ENCODE measurements at places on chromosomes 3 and 15.

- no peak for DNase-seq
Measured at GRCh38 chr3:77414881-77415280, 375.0 kb downstream of the ROBO2 start.

DNA sequence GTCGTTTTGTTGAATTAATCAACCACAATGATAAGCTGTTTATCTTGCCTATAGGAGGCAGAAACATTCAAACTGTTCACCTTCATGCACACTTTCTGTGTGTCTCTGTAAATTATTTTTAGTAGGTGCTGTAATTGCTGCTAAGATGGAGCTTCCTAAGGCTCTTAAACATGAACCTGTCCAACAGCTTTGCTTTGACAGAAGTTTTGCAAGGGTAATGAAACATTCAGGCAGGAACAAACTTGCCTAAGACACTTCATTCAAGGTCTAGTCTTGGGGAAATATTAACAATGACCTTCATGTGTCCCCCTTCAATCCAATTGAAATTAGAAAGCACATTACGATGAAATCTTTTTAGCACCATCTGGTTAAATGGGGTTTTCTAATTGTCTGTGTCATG is 156.1 kb downstream of the DIPK2A start:
- no peak for DNase-seq

- no peak for DNase-seq
Measured at GRCh38 chr3:13044496-13045240, 28.6 kb downstream of the IQSEC1 start.

GRCh38 chr15:60223176-60223575 is 174.6 kb downstream of the ANXA2 start:
- no peak for DNase-seq

- DNase-seq = peak; percentile 5
Measured at GRCh38 chr15:56042982-56043980, 49.9 kb upstream of the NEDD4 start.

DNA sequence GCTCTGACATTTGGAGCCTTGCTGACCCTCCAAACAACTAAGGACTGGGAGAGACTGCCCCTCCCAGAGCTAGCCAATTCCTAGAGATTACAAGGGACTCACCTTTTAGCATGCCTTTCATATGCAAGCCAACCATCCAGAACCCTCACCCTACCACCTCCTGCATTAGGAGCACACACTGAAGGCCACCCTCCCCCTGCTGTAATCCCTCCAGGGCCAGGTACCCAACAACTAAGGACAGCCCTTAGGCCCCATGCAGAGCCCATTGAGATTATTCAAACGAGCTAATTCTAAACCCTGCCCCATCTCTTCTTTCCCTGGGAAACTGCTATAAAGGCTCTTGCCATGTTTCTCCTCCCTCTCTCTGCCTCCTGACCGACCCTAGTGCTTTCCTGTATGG is 352.6 kb downstream of the ERC2 start:
- no peak for DNase-seq

GRCh38 chr15:74340150-74340549 is 27.3 kb downstream of the CYP11A1 start:
- no peak for DNase-seq

- no peak for DNase-seq
Measured at GRCh38 chr3:87128006-87128405, 99.1 kb upstream of the CHMP2B start.

- no peak for DNase-seq
Measured at GRCh38 chr3:128549283-128550112, 56.5 kb upstream of the GATA2 start.

GRCh38 chr3:170467007-170467406 is 48.3 kb downstream of the CLDN11 start:
- DNase-seq = no peak

DNA sequence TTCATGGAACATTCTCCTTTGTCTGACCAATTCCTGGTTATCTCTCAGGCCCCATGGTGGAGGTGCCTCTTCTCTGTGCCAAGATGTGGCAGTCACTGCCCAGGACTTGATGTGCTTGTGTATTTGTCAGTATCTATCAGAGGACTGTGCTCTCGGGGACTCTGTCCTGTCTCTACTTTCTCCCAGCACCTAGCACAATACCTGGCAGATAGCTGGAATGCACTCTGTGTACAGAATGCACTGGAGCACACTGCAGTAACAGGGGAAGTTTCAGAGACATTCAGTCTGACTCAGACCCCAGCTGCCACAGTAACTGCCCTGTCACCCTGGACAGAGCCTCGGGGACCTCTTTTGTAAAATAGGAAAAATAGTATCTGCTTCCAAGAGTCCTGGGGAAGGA is 34.6 kb upstream of the SV2B start:
- DNase-seq = no peak

- no peak for DNase-seq
Measured at GRCh38 chr3:38348903-38349302, 2.3 kb downstream of the XYLB start.

GRCh38 chr15:45265506-45265905 is 13.5 kb downstream of the SLC28A2 start:
- no peak for DNase-seq

GRCh38 chr3:186340204-186340603 is 21.8 kb downstream of the DGKG start:
- no peak for DNase-seq

GRCh38 chr3:13022348-13023234 is 50.6 kb downstream of the IQSEC1 start:
- DNase-seq = no peak

DNA sequence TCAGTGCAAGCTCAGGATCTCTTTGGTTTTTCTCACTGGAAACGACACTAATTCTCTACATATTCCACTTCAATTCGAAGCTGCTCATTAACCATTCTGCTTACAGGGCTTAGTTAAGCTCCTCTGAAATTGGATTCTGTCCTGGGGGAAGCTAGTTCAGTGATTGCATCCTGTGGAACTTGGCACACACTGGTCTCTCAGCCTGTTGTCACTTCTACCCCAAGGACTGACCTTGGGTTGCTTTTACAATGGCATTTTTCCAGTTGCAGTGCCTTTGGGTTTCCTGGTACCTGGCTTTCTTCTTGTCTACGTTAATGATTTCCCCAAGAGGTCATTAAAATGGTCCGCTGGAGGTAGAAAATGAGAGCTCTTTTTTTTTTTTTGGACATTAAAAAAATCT is 33.3 kb upstream of the GABRB3 start:
- no peak for DNase-seq

DNA sequence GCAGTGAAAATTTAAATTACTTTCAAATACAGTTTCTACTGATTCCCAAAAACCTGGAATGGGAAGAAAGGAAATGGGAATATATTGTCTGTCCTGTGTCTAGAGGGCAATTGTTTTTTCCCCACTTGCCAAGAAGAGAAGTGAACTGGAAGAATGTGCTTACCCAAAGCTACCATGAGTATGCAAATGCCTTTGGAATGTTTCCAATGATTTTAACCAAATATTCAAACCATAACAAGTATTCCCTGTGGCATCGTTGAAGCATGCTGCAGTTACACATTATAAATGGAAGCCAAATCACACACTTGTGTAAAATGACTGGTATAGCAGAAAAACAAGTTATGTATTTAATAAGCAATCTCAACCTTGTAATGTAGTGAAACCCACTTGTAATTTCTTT is 368.2 kb downstream of the GBE1 start:
- no peak for DNase-seq

DNA sequence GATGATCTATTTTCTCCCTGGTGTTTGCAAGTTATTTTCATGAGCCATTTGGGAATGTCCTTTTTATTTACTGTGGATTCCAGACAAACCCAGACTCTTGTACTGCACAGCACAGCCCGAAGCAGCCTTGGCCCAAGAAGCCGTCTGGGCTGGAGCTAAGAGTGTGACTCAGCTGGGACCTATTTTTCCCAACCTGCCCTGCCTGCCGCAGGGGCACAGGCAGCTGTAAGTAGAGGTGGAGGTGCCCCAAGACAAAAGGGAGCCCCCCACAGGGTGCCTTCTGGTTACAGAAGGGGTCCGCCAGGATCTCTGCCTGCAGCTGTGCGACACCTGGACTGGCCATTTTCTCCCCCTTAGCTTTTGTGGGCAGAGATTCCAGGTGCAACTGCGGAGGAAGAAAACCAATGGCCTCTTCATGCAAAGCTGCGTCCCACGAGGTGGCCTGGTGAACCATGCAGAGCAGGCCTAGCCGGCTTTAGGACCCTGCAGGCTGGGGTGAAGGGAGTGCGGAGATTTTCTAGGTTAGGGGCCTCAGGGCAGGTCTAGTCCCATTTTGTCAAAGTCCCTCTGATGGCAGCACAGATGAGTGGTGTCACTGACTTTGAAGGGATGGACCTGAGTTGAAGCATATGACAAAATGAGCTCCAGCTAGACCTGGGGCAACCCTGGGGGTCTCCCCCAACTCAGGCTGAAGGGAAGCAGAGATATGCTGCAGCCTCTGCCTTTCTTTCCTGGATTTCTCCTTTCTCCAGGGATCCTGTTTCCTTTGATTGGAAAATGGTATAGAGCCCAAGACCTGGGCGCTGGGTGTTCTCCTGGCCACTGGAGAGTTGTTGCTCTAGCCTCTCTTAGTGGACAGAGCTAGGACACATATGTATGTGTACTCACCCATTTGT is 131.2 kb downstream of the KLF13 start:
- no peak for DNase-seq

GRCh38 chr3:171876680-171877147 is 33.6 kb downstream of the TMEM212 start:
- no peak for DNase-seq

GRCh38 chr3:14423963-14424362 is 21.6 kb downstream of the SLC6A6 start:
- DNase-seq = no peak

DNA sequence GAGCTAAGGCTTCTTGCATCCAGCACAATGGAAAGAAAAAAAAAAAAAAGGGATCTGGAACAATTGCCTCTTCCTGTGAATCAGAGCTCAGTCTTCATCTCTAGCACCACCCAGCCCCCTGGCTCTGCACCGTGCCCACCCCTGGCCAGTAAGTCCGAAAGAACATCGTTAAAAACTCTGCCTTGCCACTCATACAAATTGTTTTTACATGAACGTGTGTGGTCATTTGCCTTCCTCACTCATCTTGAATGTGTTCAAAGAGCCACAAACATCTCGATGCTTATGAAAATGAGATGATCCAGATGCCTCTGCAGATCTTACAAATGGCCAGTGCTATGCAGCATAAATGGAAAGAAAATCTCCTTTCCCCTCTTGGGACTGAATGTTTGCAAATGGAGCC is 400.0 kb upstream of the PPP2R3A start:
- no peak for DNase-seq

GRCh38 chr3:107986505-107986904 is 104.3 kb downstream of the CD47 start:
- DNase-seq = no peak

GRCh38 chr15:99228120-99228770 is 21.1 kb downstream of the TTC23 start:
- DNase-seq = no peak

- DNase-seq = no peak
Measured at GRCh38 chr3:161630794-161631193, 134.2 kb downstream of the OTOL1 start.

GRCh38 chr3:182802413-182803390 is 9.4 kb downstream of the ATP11B start:
- no peak for DNase-seq

DNA sequence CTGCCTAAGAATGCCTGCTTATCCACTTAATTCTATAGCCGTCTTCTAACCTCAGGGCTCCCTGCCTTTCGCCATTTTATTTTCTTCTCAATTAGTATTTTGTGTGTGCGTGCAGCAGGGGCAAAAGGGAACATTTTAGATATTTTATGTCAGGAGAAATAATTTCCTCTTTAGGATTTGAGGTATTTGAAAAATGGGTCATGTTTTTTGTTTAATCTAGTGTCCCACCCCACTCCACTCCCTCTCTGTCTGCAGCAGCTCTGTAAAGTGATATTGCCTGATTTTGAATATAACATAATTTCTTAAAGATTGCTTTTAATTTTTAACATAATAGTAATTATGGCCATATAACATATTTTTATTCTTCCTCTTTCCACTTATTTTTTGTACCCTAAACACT is 593.2 kb upstream of the DPPA4 start:
- DNase-seq = no peak

GRCh38 chr3:142907996-142908395 is 19.1 kb upstream of the PCOLCE2 start:
- DNase-seq = no peak

GRCh38 chr3:141858312-141858711 is 18.1 kb upstream of the ATP1B3 start:
- no peak for DNase-seq

GRCh38 chr3:102514241-102514640 is 79.4 kb downstream of the ZPLD1 start:
- DNase-seq = no peak

GRCh38 chr15:59443341-59444072 is 5.5 kb downstream of the FAM81A start:
- no peak for DNase-seq

DNA sequence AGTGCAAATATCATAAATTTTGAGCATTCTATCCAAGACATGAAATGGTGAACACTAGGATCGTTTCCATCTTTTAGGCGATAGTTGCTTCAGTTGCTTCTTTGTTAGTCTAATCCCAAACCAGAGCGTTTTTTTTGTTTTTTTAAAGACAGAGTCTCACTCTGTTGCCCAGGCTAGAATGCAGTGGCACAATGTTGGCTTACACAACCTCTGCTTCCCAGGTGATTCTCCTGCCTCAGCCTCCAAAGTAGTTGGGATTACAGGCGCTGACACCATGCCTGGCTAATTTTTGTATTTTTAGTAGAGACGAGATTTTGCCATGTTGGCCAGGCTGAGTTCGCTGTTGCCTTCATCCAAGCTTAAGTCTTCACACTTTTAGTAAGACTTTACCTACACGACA is 265.3 kb downstream of the SHQ1 start:
- DNase-seq = no peak

- DNase-seq = no peak
Measured at GRCh38 chr15:90617171-90617570, 87.4 kb downstream of the CRTC3 start.

GRCh38 chr3:171838218-171838720 is 4.9 kb upstream of the TMEM212 start:
- DNase-seq = no peak

DNA sequence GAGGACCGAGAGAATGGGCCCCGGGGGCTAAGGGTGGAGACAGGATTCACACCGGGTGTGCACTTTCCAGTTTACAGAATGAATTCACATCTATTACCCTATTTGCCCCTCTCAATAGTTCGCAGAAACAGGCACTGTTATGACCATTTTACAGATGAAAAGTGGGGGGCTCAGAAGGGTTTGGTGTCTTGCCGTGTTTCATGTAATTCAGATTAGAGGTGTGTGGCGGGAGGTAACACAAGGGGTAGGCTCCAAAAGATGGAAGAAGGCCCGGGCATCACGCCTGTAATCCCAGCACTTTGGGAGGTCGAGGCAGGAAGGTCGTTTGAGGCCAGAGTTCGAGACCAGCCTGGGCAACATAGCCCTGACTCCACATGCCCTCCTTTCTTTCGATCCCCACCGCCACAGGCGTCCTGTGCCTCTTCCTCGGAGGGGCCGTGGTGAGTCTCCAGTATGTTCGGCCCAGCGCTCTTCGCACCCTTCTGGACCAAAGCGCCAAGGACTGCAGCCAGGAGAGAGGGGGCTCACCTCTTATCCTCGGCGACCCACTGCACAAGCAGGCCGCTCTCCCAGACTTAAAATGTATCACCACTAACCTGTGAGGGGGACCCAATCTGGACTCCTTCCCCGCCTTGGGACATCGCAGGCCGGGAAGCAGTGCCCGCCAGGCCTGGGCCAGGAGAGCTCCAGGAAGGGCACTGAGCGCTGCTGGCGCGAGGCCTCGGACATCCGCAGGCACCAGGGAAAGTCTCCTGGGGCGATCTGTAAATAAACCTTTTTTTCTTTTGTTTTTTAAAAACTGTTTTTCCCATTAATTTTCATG is 3.4 kb downstream of the DUOXA2 start:
- DNase-seq = no peak

Measured in T-cell (primary cell).